ENCODE measurements at places on chromosomes 5 and 9. TPM values are rescaled to one million over a fixed set of nuclear protein-coding genes. Genes with fewer than 3 reads are reported as not detected.

- no peaks in the 10 kb centered on the region for H3K27me3 ChIP-seq
- DNase-seq = no peak
- no peaks in the 10 kb centered on the region for H3K4me1 ChIP-seq
Measured at GRCh38 chr5:40029711-40030495, 605.1 kb upstream of the DAB2 start.

DNA sequence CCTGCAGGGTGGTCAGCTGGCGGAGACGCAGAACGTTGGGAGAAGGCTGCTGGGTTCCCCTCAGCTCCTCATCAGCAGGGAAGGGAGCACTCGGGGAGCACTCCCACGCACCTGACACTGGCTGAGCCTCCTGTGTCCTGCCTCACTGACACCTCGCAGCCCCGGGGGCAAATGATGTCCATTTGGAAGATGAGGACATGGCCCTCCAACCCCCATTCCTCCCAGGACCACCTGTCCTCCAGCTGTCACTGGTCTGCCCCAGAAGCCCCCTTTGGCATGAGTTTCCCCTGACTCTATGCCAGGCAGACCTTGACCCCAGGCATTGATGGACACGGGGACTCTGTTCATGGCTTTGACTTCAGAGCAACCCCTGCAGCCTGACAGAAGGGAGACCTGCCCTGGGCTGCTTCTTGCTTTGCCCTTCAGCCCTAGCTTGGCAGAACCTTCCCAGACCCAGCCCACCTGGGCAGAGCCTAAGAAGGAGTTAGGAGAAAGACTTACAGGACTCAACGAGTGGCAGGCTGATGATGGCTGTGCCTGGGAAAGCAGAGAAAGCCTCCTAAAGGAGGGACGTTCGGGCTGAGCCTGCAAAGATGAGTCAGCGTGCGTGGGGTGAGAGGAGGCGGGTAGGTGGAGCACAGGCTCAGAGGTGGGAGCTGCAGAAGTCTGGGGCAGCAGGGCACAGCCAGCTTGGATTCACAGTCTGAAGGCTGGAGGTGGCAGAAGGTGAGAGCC lies 90.6 kb downstream of the LMX1B start:
- no peak overlapping the region for H3K4me3 ChIP-seq
- peaks cover 3% of the 10 kb centered on the region for H3K27me3 ChIP-seq
- peaks cover 13% of the 10 kb centered on the region for H3K4me1 ChIP-seq
- H3K36me3 ChIP-seq = no peaks in the 10 kb centered on the region

DNA sequence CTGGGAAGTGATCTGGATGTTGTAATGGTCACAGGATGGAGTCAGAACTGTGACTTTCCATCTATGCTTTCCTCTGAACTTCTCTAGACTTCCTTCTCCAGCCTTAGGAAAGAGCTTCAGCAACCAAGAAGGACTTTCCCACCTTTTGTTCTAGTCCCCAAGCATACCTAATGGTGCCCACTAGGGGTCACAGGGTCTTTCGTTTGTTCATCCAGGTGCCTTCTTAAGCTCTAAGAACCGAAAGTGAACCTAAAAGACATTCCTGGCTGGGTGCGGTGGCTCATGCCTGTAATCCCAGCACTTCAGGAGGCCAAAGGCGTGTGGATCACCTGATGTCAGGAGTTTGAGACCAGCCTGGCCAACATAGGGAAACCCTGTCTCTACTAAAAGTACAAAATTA lies 1.8 kb upstream of the WNT8A start:
- no peaks in the 10 kb centered on the region for H3K36me3 ChIP-seq
- H3K27ac ChIP-seq = no peak overlapping the region
- H3K4me1 ChIP-seq = peaks cover 12% of the 10 kb centered on the region
- H3K27me3 ChIP-seq = no peaks in the 10 kb centered on the region

GRCh38 chr5:79859588-79859987 lies 131.5 kb downstream of the MTX3 start:
- no peak for DNase-seq
- no peak overlapping the region for H3K27ac ChIP-seq
- H3K36me3 ChIP-seq = no peaks in the 10 kb centered on the region
- H3K4me1 ChIP-seq = no peaks in the 10 kb centered on the region
- H3K27me3 ChIP-seq = peaks cover 7% of the 10 kb centered on the region

DNA sequence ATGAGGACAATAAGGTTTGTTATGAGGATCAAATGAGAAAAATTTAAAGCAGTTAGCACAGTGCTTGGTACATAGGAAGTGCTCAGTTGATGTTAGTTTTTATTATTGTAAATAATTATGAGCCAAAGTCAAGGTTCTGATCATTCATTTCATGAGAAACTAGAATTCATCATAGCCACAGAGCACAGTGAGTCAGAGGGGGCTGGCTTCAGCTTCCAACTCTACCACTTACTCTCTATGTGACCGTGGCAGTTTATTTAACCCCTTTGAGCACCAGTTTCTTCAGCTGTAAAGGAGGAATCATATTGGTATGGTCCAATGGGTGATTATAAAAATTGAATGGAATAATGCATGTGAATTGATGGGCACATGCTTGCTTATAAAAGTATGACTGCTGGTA lies 39.4 kb downstream of the KLHL3 start:
- peak overlapping the region; percentile 60 for H3K27ac ChIP-seq
- peaks cover 7% of the 10 kb centered on the region for H3K36me3 ChIP-seq
- H3K27me3 ChIP-seq = no peaks in the 10 kb centered on the region
- H3K4me3 ChIP-seq = peak overlapping the region; percentile 58

GRCh38 chr9:5301544-5301943 lies 3.0 kb downstream of the RLN2 start:
- H3K27me3 ChIP-seq = no peaks in the 10 kb centered on the region
- H3K4me1 ChIP-seq = peaks cover 8% of the 10 kb centered on the region
- DNase-seq = no peak
- no peak overlapping the region for H3K27ac ChIP-seq

- peaks cover 3% of the 10 kb centered on the region for H3K27me3 ChIP-seq
- H3K27ac ChIP-seq = no peak overlapping the region
- H3K4me1 ChIP-seq = no peaks in the 10 kb centered on the region
- DNase-seq = no peak
- no peak overlapping the region for H3K4me3 ChIP-seq
Measured at GRCh38 chr5:151619812-151620460, 28.8 kb upstream of the FAT2 start.

DNA sequence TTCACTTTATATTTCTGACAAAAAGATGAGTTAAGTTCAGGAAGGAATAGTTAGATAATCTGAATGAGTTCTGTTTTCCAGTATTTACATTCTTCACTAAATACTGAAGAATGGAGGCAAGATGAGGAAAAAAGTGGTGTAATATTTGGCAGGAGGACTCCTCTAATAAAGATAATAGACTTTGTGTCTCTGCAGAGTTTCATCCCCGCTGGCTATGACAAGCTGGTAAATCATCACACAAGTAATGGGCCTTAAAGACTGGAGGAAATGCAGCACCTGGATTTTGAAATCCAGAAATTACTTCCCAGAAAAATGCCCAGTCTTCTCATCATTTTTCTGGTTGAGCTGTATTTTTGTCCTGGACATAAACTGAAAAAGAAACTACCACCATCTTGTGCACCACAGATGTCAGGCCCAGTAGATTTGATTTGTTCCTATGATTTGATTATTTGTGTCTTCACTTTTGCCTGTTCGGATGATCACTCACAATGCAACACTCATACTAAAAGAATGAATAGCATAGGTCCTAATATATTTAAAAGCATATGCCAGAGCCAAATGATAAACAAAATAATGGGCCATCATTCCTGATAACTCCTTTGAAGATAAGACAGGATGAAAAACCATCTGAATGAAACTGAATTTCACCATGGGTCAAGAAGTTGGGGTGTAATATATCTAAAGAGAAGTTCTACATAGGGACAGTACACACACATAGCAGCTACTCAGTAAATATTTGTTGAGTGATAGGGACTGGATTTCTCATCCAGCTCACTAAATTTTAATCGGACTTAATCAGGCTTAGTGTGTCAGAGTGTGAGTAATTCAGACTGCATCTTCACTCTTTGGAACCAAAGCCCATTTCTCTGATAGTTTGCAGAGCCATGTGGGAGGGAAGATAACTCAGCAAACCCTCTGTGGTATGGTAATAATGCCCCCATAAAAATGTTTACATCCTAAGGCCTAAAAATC lies 200.5 kb downstream of the HINT1 start:
- H3K27ac ChIP-seq = no peak overlapping the region
- no peaks in the 10 kb centered on the region for H3K4me1 ChIP-seq
- H3K36me3 ChIP-seq = no peaks in the 10 kb centered on the region
- DNase-seq = no peak

DNA sequence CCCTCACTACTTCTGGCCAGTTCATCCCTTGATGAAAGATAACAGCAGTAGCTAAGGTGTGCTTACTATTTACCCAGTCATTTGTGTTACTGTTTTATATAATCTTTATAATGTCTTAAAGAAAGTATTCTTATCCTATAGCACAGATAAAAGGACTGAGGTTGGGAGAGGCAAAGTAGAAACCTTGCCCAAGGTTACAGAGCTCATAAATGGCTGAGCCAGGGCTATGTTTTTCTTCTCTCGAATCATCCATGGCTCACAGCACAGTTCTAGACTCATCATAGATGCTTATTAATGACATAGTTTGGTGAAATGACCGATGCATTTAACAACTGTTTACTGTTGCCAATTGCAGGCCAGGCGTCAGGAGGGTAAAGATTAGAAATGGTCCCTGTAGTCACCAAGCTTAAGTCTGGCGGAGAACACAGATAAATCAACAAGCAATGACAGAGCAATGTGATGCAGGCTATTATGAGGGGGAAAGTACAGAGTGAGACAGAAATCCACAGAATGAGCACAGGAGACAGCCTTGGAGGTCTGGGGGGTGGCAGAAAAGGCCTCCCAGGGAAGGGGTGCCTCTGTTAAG lies 65.6 kb upstream of the ZNF622 start:
- no peak for DNase-seq
- H3K4me3 ChIP-seq = no peak overlapping the region
- peaks cover 8% of the 10 kb centered on the region for H3K36me3 ChIP-seq
- no peak overlapping the region for H3K27ac ChIP-seq
- no peaks in the 10 kb centered on the region for H3K4me1 ChIP-seq

DNA sequence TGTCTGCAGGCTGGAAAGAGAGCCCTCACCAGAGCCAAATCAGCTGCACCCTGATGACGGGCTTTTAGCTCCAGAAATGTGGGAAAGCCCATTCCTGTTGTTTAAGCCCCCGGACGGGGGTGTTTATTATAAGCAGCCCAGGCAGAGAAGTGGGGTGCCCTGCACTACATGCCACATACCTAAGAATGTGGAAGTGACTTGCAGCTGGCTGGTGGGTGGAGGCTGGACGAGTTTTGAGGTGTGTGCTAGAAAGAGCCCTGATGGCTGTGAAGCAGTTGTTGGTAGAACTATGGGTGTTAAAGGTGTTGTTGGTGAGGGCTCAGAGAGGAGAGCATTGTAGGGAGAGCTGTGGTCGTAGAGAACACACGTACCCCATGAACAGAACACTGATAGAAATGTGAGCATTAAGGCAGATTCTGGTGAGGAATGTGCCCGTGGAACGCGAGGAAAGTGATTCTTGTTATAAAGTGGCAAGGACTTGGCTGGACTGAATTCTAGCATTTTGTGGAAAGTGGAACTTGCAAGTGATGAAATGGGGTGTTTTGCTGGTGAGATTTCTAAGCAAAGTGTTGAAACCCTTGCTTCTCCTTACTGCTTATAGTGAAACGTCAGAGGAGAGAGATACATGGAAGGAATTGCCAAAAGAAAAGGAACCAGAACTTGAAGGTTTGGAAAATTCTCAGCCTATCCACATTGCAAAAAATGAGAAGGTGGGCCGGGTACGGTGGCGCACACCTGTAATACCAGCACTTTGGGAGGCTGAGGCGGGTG lies 38.9 kb downstream of the AHRR start:
- peaks cover 2% of the 10 kb centered on the region for H3K27me3 ChIP-seq
- H3K4me1 ChIP-seq = no peaks in the 10 kb centered on the region
- no peak overlapping the region for H3K27ac ChIP-seq
- DNase-seq = no peak

GRCh38 chr9:115650768-115651167 lies 502.8 kb upstream of the PAPPA start:
- no peaks in the 10 kb centered on the region for H3K27me3 ChIP-seq
- H3K4me3 ChIP-seq = no peak overlapping the region
- H3K27ac ChIP-seq = no peak overlapping the region
- no peaks in the 10 kb centered on the region for H3K36me3 ChIP-seq
- H3K4me1 ChIP-seq = no peaks in the 10 kb centered on the region

DNA sequence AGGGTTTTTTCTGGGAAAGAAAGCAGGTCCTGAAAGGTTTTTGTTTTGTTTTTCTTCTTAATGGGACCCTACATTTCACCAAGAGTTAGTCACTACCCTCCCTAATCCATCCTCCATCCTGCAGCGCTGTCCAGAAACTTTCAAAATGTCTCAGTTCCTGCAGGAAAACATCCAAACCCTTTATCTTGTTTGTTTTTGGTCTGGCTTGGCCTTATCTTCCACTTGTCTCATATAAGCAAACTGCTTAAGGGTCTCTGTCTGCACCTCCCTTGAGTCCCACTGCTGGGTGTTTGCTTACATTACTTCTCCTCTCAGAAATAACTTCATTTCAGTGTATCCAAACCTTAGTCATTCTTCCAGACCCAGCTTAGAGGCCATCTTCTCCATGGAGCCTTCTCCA lies 11.0 kb upstream of the TRAF1 start:
- no peak overlapping the region for H3K4me3 ChIP-seq
- DNase-seq = no peak
- no peaks in the 10 kb centered on the region for H3K36me3 ChIP-seq
- no peaks in the 10 kb centered on the region for H3K27me3 ChIP-seq
- peaks cover 46% of the 10 kb centered on the region for H3K4me1 ChIP-seq
- H3K27ac ChIP-seq = peak overlapping the region; percentile 99

DNA sequence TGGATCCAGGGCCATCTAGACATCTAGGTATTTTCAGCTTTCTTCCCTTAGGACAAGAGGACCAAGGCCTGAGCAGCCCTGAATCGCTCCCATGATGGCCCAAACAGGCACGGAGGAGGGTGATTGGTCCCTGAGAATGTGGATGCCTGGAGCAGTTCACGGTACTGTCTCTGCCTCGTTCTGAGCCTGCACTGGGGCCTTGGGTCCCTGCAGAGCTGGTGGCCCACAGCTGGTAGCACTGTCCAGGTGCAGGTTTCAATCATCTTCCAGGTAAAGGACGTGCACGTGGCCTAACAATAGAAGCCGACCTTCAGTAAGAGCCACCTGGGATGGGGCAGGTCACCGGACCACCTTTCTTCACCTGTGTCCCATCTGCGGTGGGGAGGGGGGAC lies 19.4 kb upstream of the FCN1 start:
- no peak overlapping the region for H3K27ac ChIP-seq
- no peaks in the 10 kb centered on the region for H3K36me3 ChIP-seq
- H3K4me3 ChIP-seq = no peak overlapping the region

DNA sequence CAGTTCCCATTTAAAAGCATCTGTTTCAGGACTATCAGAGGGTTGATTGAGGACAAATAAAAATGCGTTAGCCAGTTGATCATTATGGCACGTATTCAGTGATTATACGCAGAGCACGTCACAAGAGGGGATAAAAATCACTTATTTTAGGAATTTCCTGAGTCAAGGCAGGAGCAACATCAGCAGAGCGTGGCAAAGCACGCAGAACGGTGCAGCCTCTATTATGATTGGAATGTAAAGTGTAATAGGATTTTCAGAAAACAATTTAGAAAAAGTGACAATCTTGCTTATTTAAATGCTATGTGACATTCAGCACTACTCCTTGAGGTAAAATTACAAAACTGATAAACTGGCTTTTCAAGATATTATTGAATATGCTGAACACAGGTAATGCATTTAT lies 413.6 kb upstream of the DAP start:
- H3K27me3 ChIP-seq = no peaks in the 10 kb centered on the region
- no peaks in the 10 kb centered on the region for H3K36me3 ChIP-seq
- H3K4me3 ChIP-seq = no peak overlapping the region
- H3K27ac ChIP-seq = no peak overlapping the region
- no peaks in the 10 kb centered on the region for H3K4me1 ChIP-seq

Gene CERT1
- 25.7 TPM for polyA plus RNA-seq

Gene C5
- 1.1 TPM for polyA plus RNA-seq

Gene ZFP2
- polyA plus RNA-seq = 0.23 TPM

Data from CD4-positive, CD25-positive, alpha-beta regulatory T cell (primary cell).